ENCODE measurements at places on chromosomes 7 and 10.
A peak's percentile ranks its signal among the peaks of the same experiment; 100 is the strongest.

DNA sequence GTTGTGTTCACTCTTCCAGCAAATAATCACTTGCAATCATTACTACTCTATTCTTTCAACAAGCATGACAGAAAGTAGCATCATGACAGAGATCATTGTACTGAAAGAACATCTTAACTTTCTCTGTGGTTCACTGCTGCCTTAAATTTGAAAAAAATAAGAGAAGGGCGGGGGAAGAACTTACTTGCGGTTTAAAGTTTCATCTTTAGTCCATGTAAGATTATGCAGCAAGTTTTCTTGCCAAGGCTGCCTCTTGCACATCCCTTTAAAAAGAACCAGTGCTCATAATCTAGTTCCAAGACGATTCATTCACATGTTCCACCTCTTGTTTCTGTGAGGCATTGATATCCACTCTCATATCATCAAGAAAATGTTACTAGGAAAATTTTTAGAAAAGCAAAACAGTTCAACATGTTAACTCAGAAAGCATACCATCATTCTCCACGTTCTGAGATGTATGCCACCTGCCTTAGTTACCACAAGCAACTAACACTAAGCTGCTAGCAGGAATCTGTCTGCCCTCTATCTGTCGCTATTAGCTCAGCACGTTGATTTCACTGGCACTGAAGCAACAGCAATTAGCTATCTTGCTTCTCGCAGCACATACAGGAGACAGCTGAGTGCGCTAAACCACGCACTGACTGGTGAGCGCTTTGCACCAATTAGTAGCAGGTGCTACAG, at the start of gene PCDH15:
Gene PCDH15 (minus strand): TSS at position 491 of the 681 bp plus-strand sequence. CDS start 136,969 bp downstream, outside the sequence.
- peak; percentile 40 for DNase-seq

DNA sequence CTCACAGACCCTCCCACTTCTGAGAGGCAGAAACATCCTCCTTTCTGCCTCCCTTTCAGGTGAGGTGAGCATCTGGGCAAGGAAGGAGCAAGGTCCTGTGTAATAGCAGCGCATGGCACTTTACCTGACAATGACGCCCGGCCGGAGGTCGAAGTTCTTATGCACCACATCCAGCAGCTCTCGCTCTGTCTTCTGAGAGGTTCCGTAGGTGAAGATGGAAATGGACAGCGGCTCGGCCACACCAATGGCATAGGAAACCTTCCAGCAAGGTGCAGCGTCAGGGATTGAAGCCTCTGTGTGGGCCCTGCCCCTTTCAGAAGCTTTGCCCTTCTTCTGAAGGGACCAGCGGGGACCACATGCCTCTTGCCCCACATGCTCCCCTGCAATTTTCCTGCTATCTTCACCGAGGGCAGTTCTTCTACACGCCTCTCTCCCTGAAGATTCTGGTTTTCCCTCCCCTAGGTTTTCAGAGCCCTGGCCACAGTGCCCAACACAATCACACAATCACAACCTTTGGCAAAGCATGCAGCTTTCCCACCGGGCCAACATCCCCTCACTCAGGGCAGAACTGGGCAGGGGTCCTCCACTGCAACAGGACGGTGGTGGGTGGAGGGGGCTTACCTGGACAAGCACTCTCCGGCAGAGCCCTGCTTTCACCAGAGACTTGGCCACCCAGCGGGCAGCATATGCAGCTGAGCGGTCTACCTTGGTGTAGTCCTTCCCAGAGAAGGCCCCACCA, 14.9 kb downstream of the MAT1A start:
- peak; percentile 3 for DNase-seq

DNA sequence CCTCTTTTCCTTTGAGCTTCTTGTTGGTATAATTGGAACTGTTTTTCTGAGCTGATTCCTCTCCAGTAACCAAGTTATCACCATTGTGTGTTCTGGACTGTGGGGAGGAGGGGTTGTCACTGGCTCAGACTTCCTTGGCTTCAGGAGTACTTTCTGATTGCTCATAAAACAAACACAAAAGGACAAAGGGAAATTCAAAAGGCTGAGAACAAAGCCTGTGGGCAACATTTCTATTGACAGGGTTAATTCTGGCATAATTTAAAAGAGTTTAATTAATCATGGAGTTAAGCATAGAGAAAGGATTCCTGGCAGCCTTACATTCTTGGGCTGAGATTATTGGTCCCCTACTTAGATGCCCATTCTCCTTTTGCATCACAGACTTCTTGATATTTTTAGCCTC, 222.9 kb upstream of the KMT2E start:
- DNase-seq: no peak

DNA sequence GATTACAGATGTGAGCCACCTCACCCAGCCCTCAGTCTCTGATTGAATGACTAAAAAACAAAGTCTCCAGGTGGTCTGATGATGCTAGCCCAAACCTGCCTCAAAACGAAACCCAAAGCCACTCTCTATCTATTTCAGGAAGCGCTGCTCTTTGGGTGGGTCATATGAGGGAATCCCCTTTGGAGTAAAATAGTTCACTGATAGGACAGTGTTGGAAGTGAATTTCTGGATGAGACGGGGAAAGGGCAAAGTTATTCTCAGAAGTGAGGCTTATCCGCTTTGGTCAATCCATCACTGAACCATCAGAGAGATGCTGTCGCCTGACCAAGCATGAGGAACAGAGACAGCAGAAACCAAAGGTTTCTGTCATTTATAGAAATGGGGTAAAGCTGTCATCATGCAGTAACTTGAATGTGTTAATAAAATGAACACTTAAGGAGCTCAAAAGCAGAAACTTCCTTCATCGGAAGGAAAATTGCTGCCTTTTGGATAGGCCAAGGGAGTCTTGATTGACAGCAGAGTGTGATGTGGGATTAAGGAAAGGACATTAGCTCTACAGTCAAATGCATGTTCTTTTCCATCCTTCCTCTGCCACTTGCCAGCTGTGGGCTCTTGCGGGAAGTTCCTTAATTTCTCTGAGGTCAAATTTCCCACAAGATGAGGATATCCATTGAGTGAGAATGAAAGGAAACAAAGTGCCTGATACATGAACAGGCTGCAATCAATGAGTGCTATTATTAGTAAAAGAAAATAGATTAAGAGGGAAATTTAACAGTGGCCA, 64.9 kb upstream of the C1QL3 start:
- no peak for DNase-seq

GRCh38 chr7:141641876-141642275, 60.1 kb downstream of the DENND11 start:
- no peak for DNase-seq

DNA sequence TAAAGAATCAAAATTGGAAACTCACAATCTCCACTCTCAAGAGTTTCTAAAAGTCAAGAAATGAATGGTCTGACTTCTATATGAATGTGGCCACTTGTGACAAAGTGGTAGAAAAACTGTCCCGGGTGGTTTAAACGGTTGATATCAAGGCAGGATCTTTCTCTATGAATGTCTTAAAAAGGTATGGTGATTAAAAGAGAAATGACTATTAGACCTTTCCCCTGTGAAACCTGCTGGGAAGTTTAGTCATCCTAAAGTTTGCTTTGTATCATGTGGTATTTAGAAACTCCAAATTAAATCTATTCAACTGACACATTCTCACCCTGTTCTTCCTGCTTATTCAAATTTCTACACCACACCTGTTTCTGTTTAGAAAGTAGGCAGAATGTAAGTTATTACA, 492.5 kb downstream of the XPNPEP1 start:
- no peak for DNase-seq

GRCh38 chr10:8301831-8302230, 247.3 kb downstream of the GATA3 start:
- no peak for DNase-seq

GRCh38 chr10:32379318-32379949, 32.5 kb upstream of the EPC1 start:
- DNase-seq: peak; percentile 60

DNA sequence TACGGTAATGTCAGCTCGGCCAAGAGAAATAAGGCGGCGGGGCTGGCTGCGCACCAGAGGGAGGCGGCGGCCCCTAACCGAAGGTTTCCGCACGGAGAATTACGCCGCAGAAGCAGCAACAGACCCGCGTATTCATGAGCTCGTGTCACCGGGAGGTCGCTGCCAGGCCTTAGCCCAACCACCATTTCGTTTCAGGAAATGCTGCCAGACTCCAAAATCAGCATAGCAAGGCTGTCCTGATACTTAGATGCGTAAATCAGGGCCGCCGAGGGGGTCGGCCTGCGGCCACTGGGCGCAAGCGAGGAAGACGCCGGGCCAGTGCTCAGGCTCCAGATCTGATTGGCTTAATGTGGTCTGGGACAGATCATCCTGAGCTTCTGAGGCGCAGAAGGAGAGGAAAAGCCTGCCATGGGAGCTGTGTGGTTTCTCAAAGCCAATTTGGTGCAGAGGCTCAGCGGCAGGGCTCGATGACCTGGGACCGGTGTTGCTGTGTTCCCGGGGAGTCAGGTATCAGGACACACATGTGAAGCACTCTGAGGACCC, 247.9 kb downstream of the BAMBI start:
- peak; percentile 83 for DNase-seq

DNA sequence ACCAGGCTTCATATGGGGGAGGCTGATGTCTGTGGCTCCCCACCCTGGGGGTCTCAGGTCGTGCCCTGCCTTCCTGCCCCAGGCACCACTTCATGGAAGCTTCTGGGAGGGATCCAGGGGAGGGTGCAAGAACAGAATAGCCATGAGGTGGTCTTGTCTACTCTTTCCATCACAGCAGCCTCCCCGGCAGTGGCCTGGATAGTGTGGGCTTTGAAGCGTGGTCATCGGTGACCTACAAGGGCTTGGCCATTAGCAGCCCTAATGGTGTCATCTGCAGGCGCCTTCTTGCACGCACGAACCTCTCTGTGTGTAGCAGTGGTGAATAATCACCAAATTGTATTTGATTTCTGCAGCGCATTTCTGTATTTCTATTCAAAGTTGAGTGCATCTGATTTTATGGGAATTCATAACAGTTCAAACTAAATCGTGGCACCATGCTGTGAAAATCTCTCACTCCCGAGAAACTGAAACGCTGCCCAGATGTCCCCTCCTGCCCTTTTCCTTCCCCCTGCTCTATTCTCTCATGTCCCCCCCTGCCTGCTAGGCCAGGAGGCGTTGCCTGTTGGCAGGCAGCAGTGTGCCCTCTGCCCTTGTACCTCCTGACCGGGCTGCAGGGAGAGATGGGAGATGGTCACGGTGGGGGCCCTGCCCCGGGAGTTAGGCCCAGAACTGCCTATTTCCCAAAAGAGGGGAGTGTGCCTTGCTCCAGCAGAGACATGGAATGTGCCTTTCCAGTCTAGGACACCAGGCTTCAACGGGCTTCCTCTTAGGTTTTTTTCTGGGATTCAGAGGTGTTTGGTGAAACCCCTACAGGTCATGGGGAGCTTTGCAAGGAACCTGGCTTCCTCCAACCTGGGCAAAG, 34.8 kb downstream of the CDH23 start:
- peak; percentile 19 for DNase-seq

All from femur (tissue), 1 donor.